ENCODE measurements at places on chromosomes 2 and 18. TPM values are rescaled to one million over a fixed set of nuclear protein-coding genes. Genes with fewer than 3 reads are reported as not detected.

DNA sequence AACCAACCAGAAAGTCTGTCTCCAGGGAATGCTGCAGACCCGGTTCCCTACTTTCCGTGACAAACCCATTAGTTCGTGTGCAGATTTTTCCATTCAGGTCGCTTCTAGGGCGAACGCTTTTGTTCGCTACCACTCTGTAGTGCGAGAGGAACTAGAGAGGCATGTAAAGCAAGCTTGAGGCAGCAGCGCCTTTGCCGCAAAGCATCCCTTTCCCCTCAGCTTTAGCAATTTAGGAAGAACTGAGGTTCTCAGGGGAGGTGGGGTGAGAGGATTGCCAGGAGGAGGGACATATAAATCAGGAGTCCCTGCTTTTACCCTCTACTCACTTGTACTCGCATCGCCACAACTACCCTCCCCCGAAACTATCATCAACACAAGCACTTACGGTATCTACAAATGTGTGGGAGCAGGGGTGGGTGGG, 748 bp upstream of the ZNF804A start:
- no peak for DNase-seq

GRCh38 chr2:219527076-219527394, 12.8 kb downstream of the ASIC4 start:
- DNase-seq, result no peak

GRCh38 chr2:127768775-127769479, 42.0 kb downstream of the WDR33 start:
- DNase-seq, result no peak

DHRS9 gene
- not detected for polyA plus RNA-seq

STK17B gene
- polyA plus RNA-seq, result 26.0 TPM

STARD6 gene
- not detected for polyA plus RNA-seq

VSNL1 gene
- 0.86 TPM for polyA plus RNA-seq

SOX11 gene
- 2.8 TPM for polyA plus RNA-seq
